ENCODE measurements at places on chromosomes 11 and 22.
A peak's percentile ranks its signal among the peaks of the same experiment; 100 is the strongest.

GRCh38 chr22:50641696-50642607 lies 14.0 kb upstream of the ARSA start:
- DNase-seq = no peak

- DNase-seq = no peak
Measured at GRCh38 chr11:70192666-70193410, 10.3 kb upstream of the FADD start.

- DNase-seq = no peak
Measured at GRCh38 chr11:92504004-92504403, 279.4 kb downstream of the FAT3 start.

DNA sequence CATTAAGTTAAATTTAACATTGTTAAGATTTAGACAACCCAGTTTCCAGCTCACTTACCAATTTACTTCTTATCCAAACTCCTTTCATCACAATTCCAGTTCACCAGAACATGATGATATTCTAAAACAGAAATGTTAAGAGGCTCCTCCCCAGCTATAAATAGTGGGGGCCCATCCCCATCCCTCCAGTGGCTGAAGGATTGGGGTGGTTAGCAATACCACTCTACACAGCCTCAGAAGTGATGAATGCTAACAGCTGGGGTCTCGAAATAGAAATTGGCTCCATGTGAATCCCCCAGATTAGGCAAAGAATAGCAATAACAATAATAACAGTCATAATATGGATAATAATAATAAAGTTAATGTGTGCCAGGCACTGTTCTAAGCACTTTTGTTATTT lies 97.9 kb upstream of the NCAM1 start:
- DNase-seq = no peak

DNA sequence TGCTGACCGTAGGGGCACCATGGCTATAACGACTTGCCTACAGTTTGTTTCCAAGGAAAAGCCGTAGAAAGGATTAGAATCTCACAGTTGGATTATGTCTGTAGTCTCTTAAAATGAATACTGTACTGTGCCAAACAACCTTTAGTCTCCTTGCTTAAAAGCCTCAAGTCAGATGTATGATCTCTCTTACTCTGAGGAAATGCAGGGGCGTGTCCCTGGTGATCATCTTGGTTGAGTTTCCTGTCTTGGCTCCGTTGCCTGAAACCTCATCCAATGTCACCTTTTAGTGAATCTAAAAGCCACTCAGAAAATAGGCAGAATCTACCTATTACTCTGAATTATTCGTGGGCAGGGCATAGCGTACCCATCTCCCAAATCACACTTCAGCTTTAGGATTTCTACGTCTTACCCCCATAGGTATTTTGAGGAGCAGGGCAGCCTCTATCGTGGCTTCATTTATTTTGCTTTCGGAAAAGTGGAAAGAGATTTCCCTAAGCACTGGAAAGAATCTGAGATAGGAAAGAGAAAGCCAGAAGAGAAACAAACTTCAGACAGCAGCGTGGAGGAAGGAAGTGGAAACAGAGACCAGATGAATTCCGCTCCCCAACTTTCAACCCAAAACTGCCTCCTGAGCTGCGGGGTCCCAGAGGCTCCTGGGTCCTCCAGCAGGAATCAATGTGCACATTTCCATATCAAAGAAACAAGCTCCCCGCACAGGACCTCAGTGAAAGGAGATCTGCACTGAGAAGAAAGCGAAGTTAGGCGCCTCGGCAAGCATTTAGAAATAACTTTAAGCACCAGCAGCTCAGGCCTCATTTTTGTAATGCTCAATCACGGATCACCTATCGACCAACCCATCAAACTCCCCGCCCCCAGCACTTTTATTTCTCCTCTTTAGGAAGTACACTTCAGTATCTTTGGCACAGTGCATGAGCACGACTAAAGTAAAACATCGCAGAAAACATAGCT lies 245.8 kb downstream of the ETS1 start:
- DNase-seq = peak; percentile 84

- no peak for DNase-seq
Measured at GRCh38 chr22:43889201-43889859, 2.5 kb downstream of the PNPLA5 start.

- DNase-seq = no peak
Measured at GRCh38 chr22:29617922-29618629, 14.6 kb downstream of the NF2 start.

DNA sequence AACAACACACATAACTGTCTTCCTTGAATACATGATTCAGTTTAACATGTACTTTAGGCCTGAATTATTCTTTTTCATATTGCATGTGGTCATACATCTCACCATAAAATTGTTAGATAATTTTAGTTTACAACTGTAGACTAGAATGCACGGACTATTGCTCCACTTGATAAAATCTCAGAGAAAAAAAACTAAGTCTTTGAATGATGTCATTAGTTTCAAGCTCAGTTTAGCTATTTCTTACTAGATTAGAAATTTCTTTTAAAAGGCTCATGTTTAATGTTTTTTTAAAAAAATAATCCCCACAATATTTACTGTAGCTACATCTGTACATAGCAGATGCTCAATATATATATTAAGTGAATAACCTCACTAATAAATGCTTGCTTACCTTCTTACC lies 5.1 kb downstream of the RSF1 start:
- no peak for DNase-seq

DNA sequence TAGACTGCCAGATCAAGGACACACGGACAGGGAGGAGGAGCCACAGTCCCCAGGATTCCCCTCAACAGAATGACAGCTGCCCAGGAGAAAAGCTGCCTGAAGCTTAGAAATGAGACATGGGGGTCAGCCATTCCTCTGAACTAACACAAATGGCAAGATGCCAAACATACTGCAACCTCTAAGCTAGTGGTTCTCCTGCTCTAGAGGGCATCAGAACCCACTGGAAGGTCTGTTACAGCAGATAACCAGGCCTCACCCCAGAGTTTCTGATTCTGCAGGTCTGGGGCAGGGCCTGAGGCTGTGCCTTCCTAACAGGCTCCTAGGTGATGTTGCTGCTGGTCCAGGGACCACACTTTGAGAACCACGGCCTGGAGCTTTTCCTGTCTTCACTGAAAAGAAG lies 28.6 kb upstream of the BID start:
- no peak for DNase-seq

- DNase-seq = no peak
Measured at GRCh38 chr11:57781529-57781943, 19.9 kb downstream of the CTNND1 start.

DNA sequence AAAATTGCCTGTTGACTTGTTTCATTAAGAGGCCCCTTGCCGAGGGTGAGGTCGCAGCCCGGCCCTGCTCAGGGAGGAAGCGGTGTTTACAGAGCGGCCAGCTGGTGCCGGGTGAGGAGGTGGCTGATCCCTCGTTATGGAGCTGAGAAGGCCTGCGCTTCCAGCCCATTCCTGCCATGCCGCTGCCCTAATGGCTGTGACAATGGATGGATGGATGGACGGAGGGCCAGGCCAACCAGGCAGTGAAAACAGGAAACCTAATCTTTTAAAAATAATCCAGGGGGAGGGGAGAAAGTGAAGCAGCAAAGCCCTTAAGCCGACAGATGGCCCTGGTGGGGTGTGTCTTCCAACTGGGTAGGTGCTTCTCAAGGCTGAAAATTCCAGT lies 38.5 kb downstream of the BCR start:
- no peak for DNase-seq

GRCh38 chr11:59141673-59142460 lies 789 bp upstream of the FAM111A start:
- DNase-seq = no peak

- DNase-seq = no peak
Measured at GRCh38 chr11:121105063-121105480, 4.0 kb downstream of the TECTA start.

DNA sequence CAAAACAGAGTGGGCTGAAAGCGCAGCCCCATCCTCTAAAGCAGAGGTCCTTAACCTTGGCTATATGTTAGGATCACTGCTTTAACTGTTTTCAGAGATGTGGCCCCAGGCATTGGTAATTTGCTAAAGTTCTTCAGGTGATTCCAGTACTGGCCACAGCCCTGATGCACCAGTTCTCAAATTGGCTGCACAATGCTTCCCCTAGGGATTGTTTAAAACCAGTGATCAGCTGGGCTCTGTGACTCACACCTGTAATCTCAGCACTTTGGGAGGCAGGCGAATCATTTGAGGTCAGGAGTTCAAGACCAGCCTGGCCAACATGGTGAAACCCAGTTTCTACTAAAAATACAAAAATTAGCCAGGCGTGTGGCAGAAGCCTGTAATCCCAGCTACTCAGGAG lies 8.4 kb upstream of the IRAG1 start:
- DNase-seq = no peak

DNA sequence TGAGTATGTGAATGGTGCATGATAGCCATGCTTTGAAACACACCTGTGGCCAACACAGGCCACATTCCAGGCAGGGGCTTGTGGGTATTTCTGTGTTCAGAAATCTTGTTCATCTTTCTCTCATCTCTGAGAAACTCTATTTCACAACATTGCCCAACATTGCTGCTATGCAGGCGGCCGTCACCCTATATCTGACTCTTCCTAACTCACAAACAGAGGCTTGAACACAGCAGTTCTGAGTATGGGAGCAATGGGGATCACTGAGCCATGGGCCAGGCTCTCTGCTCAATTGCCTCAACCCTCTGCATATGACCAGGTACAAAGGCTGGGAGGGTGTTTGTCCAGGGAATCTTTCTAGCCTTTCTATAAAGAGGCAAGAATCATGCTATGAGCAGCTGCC lies 259.9 kb downstream of the BUD13 start:
- no peak for DNase-seq

- DNase-seq = no peak
Measured at GRCh38 chr22:24466716-24467328, 28.3 kb upstream of the UPB1 start.

DNA sequence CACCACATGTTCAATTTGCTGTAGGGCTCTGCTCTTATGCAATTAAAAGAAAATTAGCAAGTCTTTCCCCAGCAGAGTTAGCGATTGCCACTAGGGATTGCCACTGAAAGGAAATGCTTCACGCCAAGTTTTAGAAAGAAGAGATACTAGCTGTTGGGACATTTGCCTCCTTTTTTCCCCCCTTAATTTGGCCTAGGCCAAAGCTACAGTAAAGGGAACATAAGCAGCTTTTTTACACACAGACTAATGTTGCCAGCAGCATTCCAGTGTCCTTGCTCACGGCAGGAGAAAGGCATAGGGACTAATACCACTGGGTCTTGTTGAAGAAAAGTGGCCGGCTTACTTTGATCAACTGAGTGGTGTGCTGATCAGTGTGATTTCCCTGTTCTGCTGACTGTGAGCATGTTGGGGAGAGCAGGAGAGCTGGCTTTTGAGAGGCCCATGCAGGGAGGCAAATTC lies 71.2 kb downstream of the PHF21A start:
- no peak for DNase-seq

DNA sequence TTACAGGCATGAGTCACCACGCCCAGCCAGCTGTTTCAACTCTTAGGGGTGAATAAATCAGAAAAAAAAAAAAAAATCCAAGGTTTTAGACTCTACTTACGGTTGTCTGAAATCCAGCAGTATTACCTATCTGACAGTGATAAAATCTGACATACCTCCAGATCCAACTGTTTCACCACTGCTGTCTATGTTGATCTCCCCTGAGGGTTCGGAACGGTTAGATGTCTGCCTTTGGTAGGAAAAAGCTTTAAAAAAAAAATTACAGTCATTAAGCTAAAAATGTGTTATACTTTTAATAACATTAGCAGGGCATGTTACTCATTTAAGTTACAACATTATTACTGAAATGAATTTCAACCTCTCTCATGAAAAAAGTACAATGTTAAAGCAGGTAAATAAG lies 21.1 kb downstream of the NCAPD3 start:
- DNase-seq = no peak

GRCh38 chr11:62012451-62012831 lies 45.0 kb upstream of the FTH1 start:
- DNase-seq = no peak

GRCh38 chr11:119410501-119410900 lies 12.5 kb downstream of the THY1 start:
- DNase-seq = no peak

DNA sequence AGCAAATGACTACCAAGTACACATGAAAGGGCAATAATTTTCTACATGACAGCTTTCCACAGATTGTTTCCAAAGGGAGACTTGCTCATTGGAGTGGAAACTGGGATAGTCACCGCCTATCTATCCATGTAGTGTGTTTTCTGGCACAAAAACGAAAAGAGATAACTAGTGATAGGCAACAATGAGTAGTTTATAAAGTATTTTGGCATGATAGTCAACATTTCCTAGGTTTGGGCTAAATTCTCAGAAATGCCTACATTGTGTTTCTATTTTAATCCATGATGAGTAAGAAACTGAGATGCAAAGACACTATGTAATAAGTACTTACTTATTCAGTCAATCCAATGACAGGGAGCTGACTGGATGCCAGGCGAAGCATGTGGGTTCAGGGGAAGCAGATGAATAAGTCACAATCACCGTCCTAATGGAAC lies 1129.1 kb downstream of the DLG2 start:
- no peak for DNase-seq

DNA sequence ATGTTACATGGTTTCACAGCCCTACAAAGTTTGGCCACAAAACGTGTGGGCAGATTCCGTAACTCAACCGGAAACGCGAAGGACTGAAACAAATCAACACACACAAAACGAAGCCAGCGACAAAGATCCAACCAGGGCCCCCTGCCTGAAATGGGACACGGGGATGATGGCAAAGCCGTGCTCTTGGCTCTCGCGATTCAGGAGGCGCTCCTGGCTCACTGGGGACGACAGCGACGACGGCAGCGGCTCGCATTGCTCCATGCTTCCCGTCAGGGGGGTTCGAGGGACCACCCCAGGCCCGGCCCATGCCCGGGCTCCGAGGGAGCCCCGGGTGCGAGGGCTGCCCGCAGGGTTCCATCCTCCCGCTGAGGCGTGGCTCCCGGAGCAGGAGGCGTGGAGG lies 4786.8 kb upstream of the OR11H1 start:
- DNase-seq = no peak

GRCh38 chr11:64283092-64283491 lies 1.4 kb downstream of the BAD start:
- DNase-seq = no peak

- DNase-seq = no peak
Measured at GRCh38 chr11:27244900-27245299, 118.1 kb downstream of the CCDC34 start.

DNA sequence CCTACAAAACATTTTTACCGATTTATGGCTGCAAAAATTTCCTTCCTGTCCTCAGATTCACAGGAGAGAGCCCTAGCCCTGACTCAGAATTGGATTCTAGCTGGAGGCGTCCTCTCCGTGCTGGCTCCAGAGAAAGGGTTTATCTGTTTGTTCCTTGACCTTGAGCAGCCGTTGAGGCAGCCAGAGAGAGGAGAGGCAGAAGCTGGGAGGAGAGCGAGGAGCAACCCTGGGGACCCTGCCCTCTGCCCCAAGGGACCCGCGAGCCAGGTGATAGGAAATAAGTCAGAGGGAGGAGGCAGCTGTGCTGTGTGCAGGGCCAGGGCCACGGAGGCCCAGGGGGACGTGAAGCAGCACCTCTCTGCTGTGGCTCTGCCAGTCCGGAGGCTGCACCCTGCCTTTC lies 75.6 kb downstream of the IGLL1 start:
- DNase-seq = no peak

- no peak for DNase-seq
Measured at GRCh38 chr11:66950112-66950535, 8.1 kb downstream of the PC start.

GRCh38 chr11:79129702-79130101 lies 311.1 kb downstream of the TENM4 start:
- DNase-seq = no peak
